ENCODE measurements at places on chromosomes 11 and 22. TPM values are rescaled to one million over a fixed set of nuclear protein-coding genes. Genes with fewer than 3 reads are reported as not detected.
A peak's percentile ranks its signal among the peaks of the same experiment; 100 is the strongest.

GRCh38 chr11:45669146-45669545, 3.7 kb upstream of the CHST1 start:
- H3K36me3 ChIP-seq, result no peaks in the 10 kb centered on the region
- no peak overlapping the region for H3K4me3 ChIP-seq
- peaks cover 1% of the 10 kb centered on the region for H3K4me1 ChIP-seq
- no peak for DNase-seq
- H3K27me3 ChIP-seq, result peaks cover 35% of the 10 kb centered on the region
- H3K27ac ChIP-seq, result no peak overlapping the region

NAALAD2 gene
- 3.9 TPM for total RNA-seq

- H3K27me3 ChIP-seq, result no peaks in the 10 kb centered on the region
- H3K4me3 ChIP-seq, result peak overlapping the region; percentile 50
- peaks cover 82% of the 10 kb centered on the region for H3K4me1 ChIP-seq
- no peak for DNase-seq
- peaks cover 5% of the 10 kb centered on the region for H3K36me3 ChIP-seq
Observed at GRCh38 chr11:8913961-8914660, 3.1 kb downstream of the AKIP1 start.

DNA sequence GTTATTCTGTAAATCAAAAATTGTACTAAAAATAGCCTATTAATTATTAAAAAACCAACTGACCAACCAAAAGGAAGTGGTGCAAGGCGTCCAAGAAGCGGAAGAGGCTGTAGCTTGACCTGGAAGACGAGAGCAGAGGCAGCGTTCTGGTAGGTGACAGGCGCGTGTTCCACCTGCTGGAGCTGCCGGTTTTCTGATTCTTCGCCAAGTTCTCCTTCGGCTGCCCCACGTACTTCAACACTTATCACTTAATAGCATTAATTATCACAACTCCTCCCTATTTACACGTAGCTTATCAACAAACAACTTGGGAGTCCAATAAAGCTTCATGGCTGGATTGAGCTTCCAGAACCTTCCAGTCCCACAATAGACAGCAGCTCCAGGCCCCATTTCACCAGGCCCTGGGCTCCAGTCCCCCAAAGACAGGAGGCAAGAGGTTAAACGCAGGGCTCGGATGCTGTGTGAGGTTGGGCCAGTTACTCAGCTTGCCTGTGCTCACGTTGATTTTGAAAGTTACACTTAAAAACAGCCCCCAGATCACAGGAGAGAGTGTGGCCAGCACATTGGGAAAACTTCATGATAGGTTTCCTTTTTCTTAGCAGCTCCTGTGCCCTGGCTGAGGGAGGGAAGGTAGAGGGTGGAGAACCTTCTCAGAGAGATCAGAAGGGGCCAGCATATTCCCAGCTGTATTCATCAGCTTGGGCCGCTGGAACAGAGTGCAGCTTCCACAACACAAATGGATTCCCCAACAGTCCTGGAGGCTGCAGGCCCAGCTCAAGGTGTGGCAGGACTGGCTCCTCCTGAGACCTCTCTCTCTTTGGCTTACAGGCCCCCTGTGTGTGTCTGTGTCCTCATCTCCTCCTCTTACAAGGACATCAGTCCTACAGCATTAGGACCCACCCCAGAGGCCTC, 54.2 kb upstream of the FGF3 start:
- H3K36me3 ChIP-seq, result no peaks in the 10 kb centered on the region
- H3K27me3 ChIP-seq, result peaks cover 24% of the 10 kb centered on the region
- H3K27ac ChIP-seq, result no peak overlapping the region
- H3K4me1 ChIP-seq, result no peaks in the 10 kb centered on the region
- H3K4me3 ChIP-seq, result no peak overlapping the region
- no peak for DNase-seq

- H3K36me3 ChIP-seq, result no peaks in the 10 kb centered on the region
- no peak overlapping the region for H3K4me3 ChIP-seq
- H3K4me1 ChIP-seq, result no peaks in the 10 kb centered on the region
- peaks cover 56% of the 10 kb centered on the region for H3K27me3 ChIP-seq
Observed at GRCh38 chr11:31856248-31856647, 45.1 kb upstream of the PAX6 start.

GRCh38 chr22:20434264-20434751, 3.3 kb downstream of the SCARF2 start:
- H3K4me3 ChIP-seq, result peak overlapping the region; percentile 16
- peaks cover 38% of the 10 kb centered on the region for H3K4me1 ChIP-seq
- peak overlapping the region; percentile 69 for H3K27ac ChIP-seq
- no peak for DNase-seq
- H3K27me3 ChIP-seq, result no peaks in the 10 kb centered on the region
- H3K36me3 ChIP-seq, result peaks cover 6% of the 10 kb centered on the region

DNA sequence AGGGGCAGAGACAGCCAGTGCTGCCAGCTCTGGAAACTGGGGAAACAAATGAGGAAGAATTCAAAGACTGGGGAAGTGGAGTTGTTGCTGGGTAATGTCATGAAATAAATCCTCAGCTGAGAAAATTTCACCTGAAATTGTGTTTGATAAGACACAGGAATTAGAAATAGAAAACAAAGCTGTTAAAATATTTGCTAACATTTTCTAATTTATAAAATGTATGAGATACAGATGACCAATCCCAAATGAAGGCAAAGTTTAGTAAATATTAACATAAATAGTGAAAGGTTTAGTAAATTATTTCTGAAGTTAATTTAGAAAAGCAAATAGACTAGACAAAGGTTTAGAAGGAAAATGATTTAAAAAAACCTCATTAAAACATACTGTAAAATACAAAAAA, at the start of gene OR56A5:
OR56A5 (minus strand) TSS at position 101 of the 400 bp plus-strand sequence; CDS start at position 101, 0 bp downstream.
- no peaks in the 10 kb centered on the region for H3K36me3 ChIP-seq
- H3K27ac ChIP-seq, result no peak within 1 kb of the TSS
- H3K4me3 ChIP-seq, result no peak within 1 kb of the TSS
- no peaks in the 10 kb centered on the region for H3K27me3 ChIP-seq
- H3K4me1 ChIP-seq, result no peaks in the 10 kb centered on the region

DNA sequence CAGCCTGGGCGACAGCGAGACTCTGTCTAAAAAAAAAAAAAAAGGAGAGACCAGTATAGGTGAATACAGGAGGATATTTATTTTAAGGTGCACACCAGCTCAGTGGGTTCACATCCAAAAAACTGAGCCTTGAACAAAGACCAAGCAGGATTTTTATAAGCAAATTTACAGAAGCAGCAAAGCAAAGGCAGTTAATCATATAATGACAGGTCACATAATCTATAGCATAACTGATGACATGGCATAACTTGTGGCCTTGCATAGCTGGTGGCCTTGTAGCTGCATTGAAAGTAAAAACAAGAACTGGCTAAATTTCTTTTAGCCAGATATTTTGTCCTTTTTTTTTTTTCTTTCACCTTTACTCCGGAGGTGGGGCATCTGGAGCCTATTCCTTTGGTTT, 2.7 kb upstream of the PLAAT3 start:
- H3K27me3 ChIP-seq, result no peaks in the 10 kb centered on the region
- no peak for DNase-seq
- H3K4me1 ChIP-seq, result peaks cover 18% of the 10 kb centered on the region

BTG4 gene
- not detected for total RNA-seq

CD3D gene
- total RNA-seq, result not detected
